ENCODE measurements at places on chromosomes 2 and 18. TPM values are rescaled to one million over a fixed set of nuclear protein-coding genes. Genes with fewer than 3 reads are reported as not detected.

Gene AFF3
- 20.2 TPM for total RNA-seq

Gene SATB2
- total RNA-seq: 294 TPM

GRCh38 chr18:48990481-48991318 is 39.9 kb upstream of the SMAD7 start:
- H3K4me1 ChIP-seq: no peaks in the 10 kb centered on the region
- DNase-seq: no peak
- H3K27me3 ChIP-seq: no peaks in the 10 kb centered on the region
- no peak overlapping the region for H3K27ac ChIP-seq

- no peak overlapping the region for H3K4me3 ChIP-seq
- H3K27me3 ChIP-seq: no peaks in the 10 kb centered on the region
- DNase-seq: no peak
- no peak overlapping the region for H3K27ac ChIP-seq
Observed at GRCh38 chr2:227186751-227187150, 22.3 kb downstream of the COL4A3 start.

- H3K27me3 ChIP-seq: no peaks in the 10 kb centered on the region
- peak overlapping the region; percentile 38 for H3K27ac ChIP-seq
- no peaks in the 10 kb centered on the region for H3K36me3 ChIP-seq
- H3K4me3 ChIP-seq: no peak overlapping the region
- DNase-seq: no peak
Observed at GRCh38 chr2:200466425-200467418, 43.1 kb downstream of the KCTD18 start.

DNA sequence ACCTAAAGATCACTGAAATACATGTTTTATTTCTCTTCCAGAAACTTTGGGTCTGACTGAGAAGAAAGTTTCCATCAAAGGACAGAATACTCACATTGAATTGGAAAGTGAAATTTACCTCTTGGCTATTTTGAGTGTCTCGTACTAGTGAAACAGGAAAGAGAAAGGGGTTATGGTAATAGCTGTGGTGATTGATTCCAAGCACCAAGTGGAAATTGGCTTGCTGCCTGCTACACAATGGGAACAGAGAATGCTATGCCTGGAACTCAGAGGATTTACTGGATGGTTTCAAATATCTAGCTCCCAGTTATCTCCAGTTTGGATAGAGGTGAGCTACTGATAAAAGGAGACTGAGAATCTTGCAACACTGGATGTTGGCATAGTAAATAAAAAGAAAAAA is 492.8 kb upstream of the FSIP2 start:
- no peaks in the 10 kb centered on the region for H3K27me3 ChIP-seq
- no peaks in the 10 kb centered on the region for H3K36me3 ChIP-seq
- no peak for DNase-seq

Gene SULT1C2
- not detected for total RNA-seq

- no peaks in the 10 kb centered on the region for H3K27me3 ChIP-seq
- no peaks in the 10 kb centered on the region for H3K4me1 ChIP-seq
- no peak for DNase-seq
Observed at GRCh38 chr2:215904101-215904500, 109.2 kb downstream of the MREG start.

DNA sequence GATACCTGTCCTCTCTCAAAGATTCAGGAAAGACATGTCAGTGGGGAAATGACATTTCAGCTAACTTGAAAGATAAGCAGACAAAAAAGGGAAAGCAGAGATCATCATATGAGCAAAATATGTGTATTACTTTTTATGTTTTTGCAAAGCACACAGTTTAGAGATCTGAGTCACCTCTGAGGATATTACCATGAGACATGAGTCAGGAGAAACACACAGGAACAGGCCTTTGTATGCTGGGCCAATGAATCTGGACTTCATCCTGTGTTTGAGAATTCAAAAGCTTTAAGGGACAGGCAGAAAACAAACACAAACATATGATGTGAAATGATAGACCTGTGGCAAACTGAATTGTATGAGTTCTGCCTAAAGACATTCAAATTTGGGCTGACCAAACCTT is 306.0 kb upstream of the EPC2 start:
- no peaks in the 10 kb centered on the region for H3K27me3 ChIP-seq
- H3K36me3 ChIP-seq: no peaks in the 10 kb centered on the region
- no peak for DNase-seq
- no peak overlapping the region for H3K27ac ChIP-seq
- H3K4me1 ChIP-seq: no peaks in the 10 kb centered on the region

DNA sequence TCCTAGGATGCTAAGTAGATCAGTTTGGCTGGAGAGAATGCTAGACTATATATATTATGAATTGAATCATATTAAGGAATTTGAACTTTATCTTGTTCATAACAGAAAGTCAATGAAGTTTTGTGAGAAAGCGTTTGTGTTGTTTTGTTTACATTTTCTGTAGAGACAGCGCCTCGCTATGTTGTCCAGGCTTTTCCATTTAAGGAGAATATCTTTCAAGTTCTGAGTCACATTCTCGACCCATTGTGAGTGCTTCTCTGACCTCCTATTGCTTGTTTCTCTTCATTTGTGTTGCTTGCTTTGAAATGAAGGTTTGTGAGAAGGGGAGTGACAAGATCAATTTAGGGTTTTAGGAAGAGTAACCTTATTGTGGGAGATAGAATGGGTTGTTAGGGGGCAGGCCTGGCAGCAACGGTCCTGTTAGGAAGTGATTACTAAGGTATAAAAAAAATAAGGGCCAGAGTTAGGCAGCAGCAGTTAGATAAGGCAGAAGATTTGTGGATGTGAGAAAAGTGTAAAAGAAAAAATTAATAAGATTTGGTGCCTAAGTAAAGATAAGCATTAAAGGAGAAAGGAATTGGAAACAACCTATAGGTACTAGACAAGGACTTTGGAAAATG is 47.6 kb upstream of the ACVR1 start:
- H3K27ac ChIP-seq: no peak overlapping the region
- H3K27me3 ChIP-seq: no peaks in the 10 kb centered on the region
- H3K4me3 ChIP-seq: no peak overlapping the region
- no peaks in the 10 kb centered on the region for H3K36me3 ChIP-seq
- no peaks in the 10 kb centered on the region for H3K4me1 ChIP-seq

DNA sequence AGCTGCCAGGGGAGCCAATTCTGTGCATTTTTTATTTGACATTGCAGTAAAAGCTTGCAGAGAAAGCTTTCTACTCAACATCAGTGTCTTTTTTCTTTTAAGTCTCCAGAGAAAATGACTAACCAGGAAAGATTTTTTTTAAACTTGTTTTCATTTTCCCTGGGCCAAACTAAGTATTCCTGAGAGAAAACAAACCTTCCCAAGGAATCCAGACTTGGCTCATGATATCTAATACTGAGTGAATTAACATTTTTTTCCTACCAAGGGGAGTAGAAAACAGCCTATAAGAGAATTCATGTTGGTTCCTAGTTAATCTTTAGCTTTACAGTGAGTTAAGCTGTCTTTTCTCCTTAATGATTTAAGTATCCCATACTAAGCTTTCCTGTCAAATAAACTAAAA is 46.7 kb downstream of the DAPL1 start:
- H3K27me3 ChIP-seq: no peaks in the 10 kb centered on the region
- DNase-seq: no peak
- H3K36me3 ChIP-seq: no peaks in the 10 kb centered on the region
- no peak overlapping the region for H3K27ac ChIP-seq
- peaks cover 5% of the 10 kb centered on the region for H3K4me1 ChIP-seq
- H3K4me3 ChIP-seq: no peak overlapping the region

GRCh38 chr2:150012986-150013385 is 425.4 kb upstream of the MMADHC start:
- H3K27ac ChIP-seq: no peak overlapping the region
- DNase-seq: no peak
- no peaks in the 10 kb centered on the region for H3K4me1 ChIP-seq
- H3K27me3 ChIP-seq: no peaks in the 10 kb centered on the region

Gene CREG2
- total RNA-seq: 0.16 TPM

DNA sequence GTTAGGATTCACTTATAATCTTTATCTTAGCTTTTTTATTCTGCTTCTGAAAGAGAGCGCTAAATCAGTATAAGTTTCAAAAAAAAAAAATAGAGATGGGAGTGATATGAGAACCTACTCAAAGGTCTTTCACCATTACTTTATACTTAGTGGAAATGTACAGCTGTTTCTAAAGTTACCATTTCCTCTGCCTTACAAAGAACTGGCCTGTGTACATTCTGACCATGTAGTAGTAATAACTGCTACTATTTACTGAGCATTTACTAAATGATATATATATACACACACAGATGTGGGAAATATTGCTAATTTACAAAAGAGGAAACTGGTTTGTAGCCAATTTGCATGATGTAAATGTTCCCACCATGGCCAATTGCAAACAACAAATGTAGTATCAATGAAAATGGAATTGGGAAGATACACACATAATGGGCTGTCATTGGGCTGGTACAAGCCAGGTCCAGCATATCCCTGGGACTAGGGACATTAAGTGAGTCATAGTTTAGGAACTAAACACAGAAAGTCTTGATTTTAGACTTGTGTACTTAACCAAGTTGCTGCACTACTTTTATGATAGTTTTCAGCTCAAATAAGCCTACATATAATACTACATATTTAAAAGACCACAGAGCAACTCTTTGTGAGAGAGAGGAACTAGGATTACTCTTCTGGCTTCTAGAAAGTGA is 67.1 kb downstream of the DYNC1I2 start:
- H3K27ac ChIP-seq: no peak overlapping the region
- peaks cover 11% of the 10 kb centered on the region for H3K36me3 ChIP-seq
- H3K4me1 ChIP-seq: no peaks in the 10 kb centered on the region
- H3K4me3 ChIP-seq: no peak overlapping the region
- DNase-seq: no peak

DNA sequence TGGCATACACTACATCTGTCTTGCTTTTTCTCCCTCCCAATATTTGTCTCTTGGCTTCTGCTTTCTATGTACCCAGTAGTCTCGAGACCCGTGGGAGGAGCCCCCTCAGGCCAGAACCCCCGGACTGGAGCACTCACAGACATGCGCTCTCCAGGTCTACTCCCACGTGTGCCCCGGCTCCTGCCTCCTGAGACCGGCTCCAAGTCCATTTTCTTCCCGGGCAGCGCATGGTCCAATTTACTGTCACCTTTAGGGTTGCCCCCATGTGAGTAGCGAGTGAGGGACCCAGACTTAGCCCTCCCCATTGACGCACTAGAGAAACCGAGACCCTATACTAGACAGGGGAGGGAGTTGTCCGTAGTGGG is 11.8 kb upstream of the TEX51 start:
- DNase-seq: no peak
- H3K4me3 ChIP-seq: no peak overlapping the region
- H3K27me3 ChIP-seq: no peaks in the 10 kb centered on the region
- H3K4me1 ChIP-seq: peaks cover 10% of the 10 kb centered on the region
- no peaks in the 10 kb centered on the region for H3K36me3 ChIP-seq
- H3K27ac ChIP-seq: no peak overlapping the region

GRCh38 chr18:41939326-41939725 is 15.7 kb upstream of the PIK3C3 start:
- H3K27me3 ChIP-seq: peaks cover 5% of the 10 kb centered on the region
- no peaks in the 10 kb centered on the region for H3K36me3 ChIP-seq
- DNase-seq: no peak
- no peak overlapping the region for H3K27ac ChIP-seq
- H3K4me1 ChIP-seq: no peaks in the 10 kb centered on the region

- no peaks in the 10 kb centered on the region for H3K36me3 ChIP-seq
- H3K27ac ChIP-seq: no peak overlapping the region
- peak; percentile 5 for DNase-seq
- H3K4me1 ChIP-seq: no peaks in the 10 kb centered on the region
- no peaks in the 10 kb centered on the region for H3K27me3 ChIP-seq
Observed at GRCh38 chr18:79922971-79923411, 28.5 kb downstream of the SLC66A2 start.

Gene NHEJ1
- 90.2 TPM for total RNA-seq

GRCh38 chr18:49548229-49548636 is 13.6 kb upstream of the LIPG start:
- H3K4me3 ChIP-seq: no peak overlapping the region
- no peaks in the 10 kb centered on the region for H3K27me3 ChIP-seq
- no peaks in the 10 kb centered on the region for H3K36me3 ChIP-seq
- H3K4me1 ChIP-seq: no peaks in the 10 kb centered on the region

GRCh38 chr2:105609746-105610402 is 134.8 kb upstream of the NCK2 start:
- DNase-seq: no peak
- H3K27me3 ChIP-seq: no peaks in the 10 kb centered on the region
- H3K27ac ChIP-seq: peak overlapping the region; percentile 60
- no peaks in the 10 kb centered on the region for H3K36me3 ChIP-seq

- H3K27me3 ChIP-seq: no peaks in the 10 kb centered on the region
- peak overlapping the region; percentile 46 for H3K27ac ChIP-seq
- no peak overlapping the region for H3K4me3 ChIP-seq
- H3K36me3 ChIP-seq: no peaks in the 10 kb centered on the region
- peaks cover 19% of the 10 kb centered on the region for H3K4me1 ChIP-seq
Observed at GRCh38 chr2:96148410-96149217, 3.4 kb upstream of the DUSP2 start.

- H3K4me1 ChIP-seq: peaks cover 16% of the 10 kb centered on the region
- DNase-seq: no peak
- peak overlapping the region; percentile 77 for H3K27ac ChIP-seq
- H3K4me3 ChIP-seq: no peak overlapping the region
- no peaks in the 10 kb centered on the region for H3K27me3 ChIP-seq
Observed at GRCh38 chr2:86249176-86249575, 49.9 kb downstream of the MRPL35 start.

GRCh38 chr18:62288665-62289008 is 36.5 kb upstream of the TNFRSF11A start:
- no peak for DNase-seq
- no peaks in the 10 kb centered on the region for H3K36me3 ChIP-seq
- H3K27me3 ChIP-seq: no peaks in the 10 kb centered on the region
- peak overlapping the region; percentile 51 for H3K27ac ChIP-seq

DNA sequence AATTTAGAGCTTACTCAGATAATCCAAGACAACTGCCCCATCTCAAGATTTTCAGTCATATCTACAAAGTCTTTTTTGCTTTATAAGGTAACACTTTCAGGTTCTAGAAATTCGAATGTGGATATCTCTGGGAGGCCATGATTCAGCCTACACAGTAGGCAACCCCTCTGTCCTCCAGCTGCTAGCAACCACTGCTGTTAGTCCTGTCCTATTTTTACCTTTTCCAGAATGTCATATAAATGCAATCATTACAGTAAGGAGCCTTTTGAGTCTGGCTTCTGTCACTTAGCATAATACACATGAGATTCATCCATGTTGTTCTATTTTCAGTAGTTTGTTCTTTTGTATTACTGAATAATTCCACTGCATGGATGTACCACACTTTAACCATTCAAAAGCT is 28.5 kb upstream of the MARCHF7 start:
- no peaks in the 10 kb centered on the region for H3K4me1 ChIP-seq
- no peaks in the 10 kb centered on the region for H3K36me3 ChIP-seq
- H3K4me3 ChIP-seq: no peak overlapping the region
- no peak overlapping the region for H3K27ac ChIP-seq
- no peak for DNase-seq

DNA sequence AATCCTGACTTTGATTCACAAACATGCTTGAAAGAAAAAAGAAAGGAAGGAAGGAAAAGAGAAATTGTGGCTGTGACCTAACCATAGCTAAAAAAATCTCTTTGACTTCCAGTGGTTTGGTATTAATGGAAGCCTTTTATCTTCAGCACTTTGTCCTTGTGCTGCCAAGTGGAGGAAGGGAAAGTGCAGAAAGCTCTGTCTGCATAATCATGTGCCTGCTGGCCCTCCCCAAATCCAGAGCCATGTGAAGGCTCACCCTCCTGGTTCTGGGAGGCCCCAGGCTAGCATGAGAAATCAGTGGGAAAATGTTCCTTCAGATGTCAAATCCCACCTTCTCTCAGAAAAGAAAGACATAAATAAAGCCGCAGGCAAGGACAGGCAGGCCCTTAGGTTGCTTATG is 48.3 kb upstream of the BMPR2 start:
- DNase-seq: no peak
- H3K4me1 ChIP-seq: no peaks in the 10 kb centered on the region
- H3K4me3 ChIP-seq: no peak overlapping the region
- H3K27ac ChIP-seq: no peak overlapping the region
- H3K36me3 ChIP-seq: no peaks in the 10 kb centered on the region
